ENCODE measurements at places on chromosomes 16 and 17.

- DNase-seq = no peak
These were observed 58.1 kb downstream of the NDE1 start for GRCh38 chr16:15708096-15708495.

DNA sequence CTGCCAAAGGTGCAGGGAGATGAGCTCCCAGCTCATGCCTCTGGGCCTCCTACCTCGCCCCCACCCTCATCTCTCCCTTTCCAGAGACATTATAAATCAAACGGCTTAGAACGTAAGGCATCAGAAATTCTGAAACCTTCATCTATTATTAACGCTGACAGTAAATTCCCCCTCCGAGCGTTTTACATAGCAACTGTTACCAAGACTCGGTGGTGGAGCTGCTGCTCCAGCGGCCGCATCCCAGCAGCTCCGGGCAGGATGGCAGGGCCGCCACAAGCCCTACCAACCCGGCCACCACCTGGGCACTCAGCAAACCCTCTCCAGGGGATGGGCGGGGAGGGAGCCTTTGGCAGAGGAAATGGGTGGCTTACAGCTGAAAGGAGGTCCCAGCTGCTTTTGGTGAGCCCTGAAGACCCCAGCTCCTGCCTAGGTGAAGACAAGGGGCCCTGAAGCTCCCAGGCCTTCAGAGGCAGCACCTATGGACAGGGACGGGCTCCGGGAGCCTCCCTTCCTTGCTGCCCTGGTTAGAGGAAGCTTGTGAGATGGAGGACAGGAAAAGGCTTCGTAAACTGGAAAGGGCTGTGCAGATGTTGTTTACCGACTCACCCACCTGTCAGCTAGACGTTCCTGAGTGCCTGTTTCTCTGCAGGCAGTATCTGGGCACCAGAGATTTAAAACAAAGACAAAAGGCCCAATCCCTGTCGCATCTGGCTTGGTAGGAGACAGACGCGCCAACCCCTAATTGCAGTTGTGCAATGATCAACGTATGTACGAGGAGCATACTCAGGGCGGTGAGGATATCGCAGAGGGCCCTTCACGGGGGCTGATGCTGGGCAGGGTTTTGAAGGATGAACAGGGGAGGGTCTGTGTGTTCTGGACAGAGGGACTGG is 76.9 kb downstream of the RAI1 start:
- no peak for DNase-seq

DNA sequence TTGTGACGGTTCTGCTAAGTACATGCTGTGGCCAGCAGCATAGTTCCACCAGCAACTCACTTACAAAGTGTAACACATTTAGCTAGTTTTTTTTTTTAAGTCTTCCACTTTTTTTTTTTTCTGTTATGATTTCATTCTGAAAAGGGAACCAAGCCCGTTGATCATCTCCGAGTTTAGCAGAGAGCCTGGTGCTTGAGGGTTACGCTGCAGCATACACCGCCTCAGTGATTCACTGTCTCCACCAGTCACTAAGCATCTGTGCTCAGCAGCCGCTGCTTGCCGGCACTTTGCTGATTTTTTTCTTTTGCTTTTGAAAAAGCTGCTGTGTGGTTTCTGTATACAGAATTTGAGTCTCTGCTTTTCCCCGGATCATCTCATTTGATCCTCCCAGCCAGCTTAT is 194.5 kb upstream of the CDH13 start:
- DNase-seq = no peak

GRCh38 chr17:47205419-47205963 is 3.7 kb upstream of the MYL4 start:
- peak; percentile 38 for DNase-seq

DNA sequence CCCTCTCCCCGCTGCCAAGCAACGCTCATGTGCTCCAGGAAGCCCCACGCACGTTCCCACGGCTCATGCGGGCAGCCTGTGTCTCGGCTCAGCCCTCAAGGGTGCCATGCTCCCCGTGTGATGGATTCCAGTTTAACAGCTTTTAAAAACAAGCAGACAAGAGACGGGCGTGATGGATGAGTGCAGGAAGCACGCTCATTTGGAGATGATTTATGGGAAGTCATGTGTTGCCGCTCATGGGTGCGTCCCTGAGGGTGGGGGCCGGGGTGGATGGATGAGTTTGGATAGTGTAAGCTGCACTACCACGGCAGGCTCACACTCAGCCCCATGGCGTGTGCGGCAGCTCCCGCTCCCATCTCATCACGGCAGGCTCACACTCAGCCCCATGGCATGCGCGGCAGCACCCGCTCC is 132.8 kb downstream of the RBFOX3 start:
- DNase-seq = no peak

DNA sequence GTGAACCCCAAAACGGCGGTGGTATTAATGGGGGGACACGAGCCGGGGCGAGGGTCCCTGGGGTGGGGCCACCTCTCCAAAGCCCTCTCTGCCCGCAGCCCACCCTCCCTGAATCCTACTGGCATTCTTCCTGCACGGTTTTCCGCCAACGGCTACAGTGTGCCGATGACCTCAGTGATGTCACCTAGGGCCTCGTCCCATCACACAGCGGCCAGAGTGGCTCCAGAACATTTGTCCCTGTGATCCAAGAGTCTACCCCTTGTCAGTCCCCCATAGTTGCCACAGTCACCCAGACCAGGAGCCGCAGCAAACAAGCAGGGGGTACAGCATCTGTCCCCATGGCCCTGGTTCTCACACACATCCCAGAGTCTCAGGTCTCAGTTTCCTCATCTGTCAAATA is 13.9 kb downstream of the ZFPM1 start:
- no peak for DNase-seq

- DNase-seq = no peak
These were observed 5.3 kb downstream of the CNP start for GRCh38 chr17:41971721-41972523.

DNA sequence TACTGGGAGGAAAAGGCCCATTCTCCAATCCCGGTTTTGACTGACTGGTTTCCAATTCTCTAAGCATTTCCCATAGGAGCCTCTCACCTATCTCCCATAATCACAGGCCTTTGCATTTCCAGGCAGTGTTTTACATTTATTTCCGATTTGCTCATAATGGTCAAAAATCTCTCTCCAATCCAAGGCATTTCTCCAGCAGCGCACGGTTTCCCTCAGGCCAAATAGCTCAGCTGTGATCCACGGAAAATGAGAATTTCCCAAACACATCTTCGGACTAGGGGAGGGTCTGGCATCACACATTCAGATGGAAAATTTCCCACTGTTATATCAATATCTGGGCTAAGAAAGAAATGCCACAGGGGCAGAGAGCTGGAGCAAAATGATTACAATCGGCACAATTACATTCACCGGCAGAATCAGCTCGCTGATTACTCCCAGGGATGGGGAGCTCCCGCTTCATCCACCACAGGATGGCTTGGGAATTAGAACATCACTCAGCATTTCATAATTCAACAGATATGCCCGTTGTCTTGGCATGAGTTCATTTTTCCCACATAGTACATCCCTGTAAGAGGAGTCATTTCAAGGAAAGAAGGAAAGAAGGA is 6.7 kb downstream of the PIPOX start:
- no peak for DNase-seq

- DNase-seq = no peak
These were observed 8.6 kb upstream of the LASP1NB start for GRCh38 chr17:38916771-38917170.

- no peak for DNase-seq
These were observed 21.2 kb downstream of the SGF29 start for GRCh38 chr16:28574925-28575324.

GRCh38 chr16:86494565-86495356 is 15.6 kb upstream of the FOXF1 start:
- DNase-seq = no peak

- DNase-seq = no peak
These were observed 87.0 kb upstream of the TBX2 start for GRCh38 chr17:61312406-61313295.

GRCh38 chr16:4309833-4310266 is 6.0 kb upstream of the GLIS2 start:
- no peak for DNase-seq

- DNase-seq = no peak
These were observed 16.2 kb downstream of the CDC27 start for GRCh38 chr17:47172696-47173565.

DNA sequence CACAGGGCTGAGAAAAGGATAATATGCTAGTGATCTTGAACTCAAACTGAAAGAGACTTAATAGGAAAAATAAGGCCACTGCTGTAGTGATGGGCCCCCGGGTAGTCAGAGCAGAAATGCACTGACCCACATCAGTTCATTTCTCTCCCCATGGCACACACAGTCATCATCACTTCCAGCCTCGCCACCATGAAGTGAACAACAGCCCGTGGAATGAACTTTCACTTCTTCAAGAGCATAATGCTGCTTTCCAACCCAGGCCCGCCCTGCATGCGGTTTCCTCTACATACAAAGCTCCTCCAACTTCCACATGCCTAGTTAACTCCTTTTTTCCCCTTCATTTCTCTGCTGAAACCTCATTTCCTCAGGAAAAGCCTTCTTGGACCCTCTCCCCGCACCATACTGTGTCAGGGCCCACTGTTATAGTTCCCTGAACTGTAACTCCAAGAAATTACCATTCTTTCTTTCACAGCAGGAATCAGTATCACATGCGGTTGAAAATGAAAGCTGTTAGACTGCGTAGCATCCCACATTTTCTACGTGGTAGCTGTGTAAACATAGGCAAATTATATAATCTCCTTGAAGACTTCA is 65.8 kb upstream of the SMIM36 start:
- DNase-seq = no peak

- no peak for DNase-seq
These were observed 6.9 kb upstream of the SCNN1G start for GRCh38 chr16:23175651-23176050.

DNA sequence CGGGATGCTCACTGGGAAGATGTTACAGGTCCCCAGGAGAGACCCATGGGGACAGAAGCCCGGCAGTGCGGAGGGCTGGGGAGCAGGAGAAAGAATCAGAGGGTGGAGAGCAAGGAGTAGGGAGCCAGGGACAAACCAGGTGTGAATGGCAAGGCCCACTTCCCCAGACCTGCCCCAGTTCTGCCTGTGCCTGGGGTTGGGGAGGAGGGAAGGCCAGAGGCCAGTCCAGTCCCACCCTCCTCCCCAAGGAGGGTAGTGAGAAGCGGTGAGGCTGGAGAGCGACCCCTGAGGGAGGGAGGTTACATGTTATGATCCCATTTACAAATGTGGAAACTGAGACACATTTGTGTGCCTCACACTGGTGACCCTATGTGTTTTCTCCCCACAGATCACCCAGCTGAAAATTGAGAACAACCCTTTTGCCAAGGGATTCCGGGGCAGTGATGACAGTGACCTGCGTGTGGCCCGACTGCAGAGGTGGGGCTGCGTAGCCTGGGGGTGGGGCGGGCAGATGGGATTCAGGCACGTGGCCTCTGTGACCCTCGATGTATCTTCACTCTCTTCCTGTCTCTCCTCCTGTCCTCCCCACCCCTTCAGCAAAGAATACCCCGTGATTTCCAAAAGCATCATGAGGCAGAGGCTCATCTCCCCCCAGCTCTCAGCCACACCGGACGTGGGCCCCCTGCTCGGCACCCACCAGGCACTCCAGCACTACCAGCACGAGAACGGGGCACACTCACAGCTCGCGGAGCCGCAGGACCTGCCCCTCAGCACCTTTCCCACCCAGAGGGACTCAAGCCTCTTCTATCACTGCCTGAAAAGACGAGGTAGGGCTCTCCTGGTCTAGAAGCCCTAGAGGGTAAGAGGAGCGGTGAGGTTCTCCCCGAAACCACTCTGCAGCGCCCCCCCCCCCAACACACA is 27.5 kb downstream of the TBX4 start:
- no peak for DNase-seq

- peak; percentile 24 for DNase-seq
These were observed 55.0 kb upstream of the CBFA2T3 start for GRCh38 chr16:89031715-89032659.

DNA sequence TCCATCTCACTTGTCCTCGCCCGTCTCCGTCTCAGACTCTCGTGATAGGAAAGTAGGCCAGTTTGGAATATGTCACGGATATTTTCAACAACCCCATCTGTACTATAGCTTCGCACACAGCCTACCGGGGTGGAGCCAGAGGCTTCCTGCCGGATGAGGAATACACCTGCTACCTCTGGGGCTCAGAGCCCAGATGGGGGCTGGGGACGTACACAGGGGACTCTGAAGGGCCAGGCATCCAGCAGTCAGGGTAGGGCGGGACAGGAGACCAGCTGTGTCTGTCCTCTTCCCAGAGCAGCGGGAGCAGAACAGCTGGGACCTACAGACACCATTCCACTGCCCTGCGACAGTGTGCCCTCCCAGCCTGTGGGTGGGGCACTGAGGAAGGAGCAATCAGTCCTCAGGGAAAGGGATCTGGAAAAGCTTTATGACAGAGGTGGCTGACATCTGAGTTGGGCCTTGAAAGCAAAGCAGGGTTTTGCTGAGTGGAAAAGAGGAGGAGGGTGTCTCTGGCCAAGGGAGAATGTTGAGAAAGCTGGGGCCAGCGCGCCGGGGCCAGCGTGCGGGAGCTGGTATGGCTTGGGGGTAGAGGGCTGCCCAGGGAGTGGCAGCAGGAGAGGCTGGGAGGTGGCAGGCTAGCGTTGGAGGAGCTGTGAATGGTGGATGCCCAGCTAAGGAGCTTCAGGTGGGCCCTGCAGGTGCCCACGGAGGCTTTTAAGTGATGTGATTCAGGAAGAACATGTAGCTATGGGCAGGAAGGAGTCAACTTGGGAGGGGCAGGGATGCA is 11.5 kb upstream of the SRCIN1 start:
- DNase-seq = no peak

GRCh38 chr17:68819465-68819864 is 135.7 kb downstream of the ABCA8 start:
- no peak for DNase-seq

DNA sequence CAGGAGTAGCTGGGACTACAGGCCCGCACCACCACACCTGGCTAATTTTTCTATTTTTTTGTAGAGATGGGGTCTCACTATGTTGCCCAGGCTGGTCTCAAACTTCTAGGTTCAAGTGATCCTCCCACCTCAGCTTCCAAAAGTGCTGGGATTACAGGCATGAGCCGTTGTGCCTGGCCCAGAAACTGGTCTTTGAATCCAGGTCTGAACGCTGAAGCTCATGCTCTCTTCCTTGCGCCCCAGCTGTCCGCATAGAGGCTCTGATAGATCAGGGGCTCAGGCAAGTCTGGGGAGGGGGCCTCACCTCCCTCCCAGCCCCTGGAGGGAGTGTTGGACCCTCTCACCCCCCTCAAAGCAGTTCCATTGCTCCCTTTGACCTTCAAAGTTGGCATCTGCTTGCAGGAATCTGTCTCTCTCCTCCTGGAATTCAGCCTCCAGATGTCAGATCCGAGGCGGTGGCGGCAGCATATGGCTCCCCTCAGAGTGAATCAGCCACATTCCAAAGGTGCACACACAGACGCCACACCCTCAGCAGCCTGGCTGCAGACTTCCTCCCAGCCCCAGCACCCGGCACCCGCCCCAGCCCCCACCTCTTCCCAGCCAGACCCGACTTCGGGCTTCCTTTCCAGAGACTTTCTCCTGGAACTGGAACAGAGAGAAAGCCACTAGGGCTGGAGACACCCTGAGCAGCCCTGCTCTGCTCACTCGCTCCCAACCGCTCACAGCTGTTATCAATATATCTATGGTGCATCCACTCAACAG is 16.9 kb upstream of the GLIS2 start:
- DNase-seq = no peak

Measured in stimulated activated CD8-positive, alpha-beta memory T cell treated with anti-CD3 and anti-CD28 coated beads, Interleukin-4, amount 100 ng/mL, for 4 hours (primary cell).